ENCODE measurements at places on chromosomes 7 and 10.

DNA sequence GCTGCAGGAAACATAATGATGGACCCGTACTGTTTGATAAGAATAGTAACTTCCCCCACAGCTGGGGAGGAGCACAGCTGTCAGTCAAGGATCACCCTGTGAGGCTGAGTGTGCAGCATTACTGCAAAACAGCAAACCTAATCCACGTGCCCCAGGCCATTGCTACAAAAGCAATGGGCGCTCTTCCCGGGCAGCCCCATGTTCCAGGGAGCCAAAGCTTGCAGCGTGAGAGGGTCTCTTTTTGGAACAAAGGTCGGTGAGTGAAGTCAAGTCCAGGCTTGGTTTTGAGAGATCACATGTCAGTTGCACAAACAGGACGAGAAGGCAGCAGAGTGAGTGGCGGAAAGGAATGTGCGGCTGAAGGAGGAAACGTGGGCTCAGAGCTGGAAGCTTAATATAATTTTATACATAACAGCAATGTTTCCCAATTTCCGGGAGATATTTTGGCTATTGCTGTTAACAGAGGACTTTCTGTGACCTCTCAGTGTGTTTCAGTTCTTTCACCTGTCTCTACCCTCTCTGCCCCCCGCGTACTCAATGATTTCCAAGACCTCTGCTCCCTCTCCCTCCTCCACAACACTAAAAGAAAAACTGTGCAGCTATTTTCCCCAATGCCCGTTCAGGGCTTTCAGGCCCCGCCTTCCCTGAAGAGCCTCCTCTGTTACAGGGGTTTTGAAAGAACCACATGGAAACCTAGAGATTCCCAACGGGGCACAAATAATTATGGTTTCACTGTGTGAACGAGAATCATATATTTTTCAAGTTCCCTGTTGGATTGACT is 128.9 kb downstream of the MTPAP start:
- DNase-seq: no peak

- DNase-seq: no peak
Observed at GRCh38 chr7:129479831-129480230, 22.5 kb upstream of the SMKR1 start.

- no peak for DNase-seq
Observed at GRCh38 chr7:128809363-128809762, 17.6 kb downstream of the CCDC136 start.

DNA sequence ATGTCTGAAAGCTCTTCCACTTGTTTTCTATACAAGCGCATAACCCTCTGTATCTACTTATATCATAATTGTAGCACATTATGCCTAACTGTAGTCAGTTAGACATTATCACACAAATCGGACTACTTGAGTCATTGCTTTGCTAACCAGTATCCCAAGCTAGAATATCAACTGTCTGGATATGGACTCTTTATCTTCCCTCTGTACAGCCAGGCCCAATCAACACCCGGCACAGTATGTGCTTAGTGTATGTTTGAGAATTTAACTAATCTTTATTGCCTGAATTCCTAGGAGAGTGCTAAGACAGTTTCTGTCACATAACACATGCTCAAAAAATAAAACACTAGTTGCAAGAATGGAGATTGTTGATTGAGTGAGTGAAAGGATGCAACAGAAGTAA is 211.2 kb downstream of the ARL4A start:
- DNase-seq: no peak

- no peak for DNase-seq
Observed at GRCh38 chr7:39421661-39422060, 144.5 kb upstream of the YAE1 start.

- no peak for DNase-seq
Observed at GRCh38 chr7:23175938-23176337, 5.9 kb upstream of the NUP42 start.

DNA sequence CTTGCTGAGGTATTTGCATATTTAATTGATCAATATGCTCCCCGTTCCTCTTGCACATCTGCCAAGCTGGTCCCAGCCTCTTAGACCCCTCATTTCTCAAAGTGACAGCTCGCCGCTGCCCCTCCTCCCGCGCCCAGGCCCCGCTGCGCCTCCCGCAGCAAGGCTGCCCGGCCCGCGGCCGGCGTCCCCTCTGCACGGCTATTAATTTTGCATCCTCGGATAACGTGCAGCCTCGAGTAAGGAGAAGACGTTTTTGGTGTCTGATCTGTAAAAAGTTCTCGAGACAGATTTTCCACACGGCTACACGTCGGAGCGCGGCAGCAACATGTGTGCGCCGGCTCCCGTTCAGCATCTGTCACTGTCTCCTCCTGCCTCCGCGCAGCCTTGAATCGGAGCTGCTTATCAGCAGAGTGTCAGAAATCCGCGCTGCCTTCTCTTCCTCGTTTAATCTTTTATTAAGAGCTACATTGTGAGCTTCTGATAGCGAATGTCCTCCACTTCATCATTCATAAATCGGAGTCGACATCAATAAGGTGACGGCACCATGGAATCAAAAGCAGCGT is 65.3 kb downstream of the EBF3 start:
- DNase-seq: no peak

DNA sequence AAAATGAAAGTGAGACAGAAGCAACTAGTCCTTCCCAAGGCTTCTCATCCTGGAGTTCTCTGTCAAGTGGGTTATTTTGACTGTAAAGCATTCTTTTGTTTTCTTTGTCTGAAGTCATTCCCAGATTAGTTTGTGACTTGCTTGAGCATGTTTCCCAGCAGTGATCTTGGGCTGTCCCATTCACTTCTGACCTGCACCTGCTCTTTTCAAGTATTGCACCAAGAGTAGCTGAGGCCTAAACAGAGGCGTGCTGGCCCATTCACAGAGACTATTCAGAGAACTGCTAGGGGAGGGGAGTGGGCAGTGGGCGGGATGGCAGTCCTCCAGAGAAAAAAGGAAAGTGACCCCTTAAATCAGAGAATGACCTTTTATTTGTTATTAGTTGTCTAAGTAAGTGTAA is 61.3 kb downstream of the CACNA2D1 start:
- no peak for DNase-seq

DNA sequence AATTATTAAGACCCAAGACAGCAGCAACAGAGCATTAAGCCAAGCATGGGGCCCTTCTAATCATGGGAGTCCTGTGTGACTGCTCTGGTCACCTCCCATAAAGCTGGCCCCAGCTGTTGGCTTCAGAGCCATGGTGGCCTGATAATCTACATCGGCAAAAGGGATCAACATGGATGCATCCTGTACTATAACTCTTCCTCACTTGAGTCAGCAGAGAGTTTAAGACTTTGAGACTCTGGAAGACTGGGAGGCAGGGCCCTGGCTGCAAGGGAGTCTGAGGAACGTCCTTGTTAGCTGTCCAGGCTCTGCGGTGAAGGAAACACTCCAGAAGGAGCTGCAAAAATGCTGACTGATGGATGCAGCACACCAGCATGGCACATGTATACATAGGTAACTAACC is 95.0 kb upstream of the KIAA1217 start:
- DNase-seq: no peak

GRCh38 chr7:133040674-133041073 is 41.2 kb downstream of the CHCHD3 start:
- DNase-seq: no peak

DNA sequence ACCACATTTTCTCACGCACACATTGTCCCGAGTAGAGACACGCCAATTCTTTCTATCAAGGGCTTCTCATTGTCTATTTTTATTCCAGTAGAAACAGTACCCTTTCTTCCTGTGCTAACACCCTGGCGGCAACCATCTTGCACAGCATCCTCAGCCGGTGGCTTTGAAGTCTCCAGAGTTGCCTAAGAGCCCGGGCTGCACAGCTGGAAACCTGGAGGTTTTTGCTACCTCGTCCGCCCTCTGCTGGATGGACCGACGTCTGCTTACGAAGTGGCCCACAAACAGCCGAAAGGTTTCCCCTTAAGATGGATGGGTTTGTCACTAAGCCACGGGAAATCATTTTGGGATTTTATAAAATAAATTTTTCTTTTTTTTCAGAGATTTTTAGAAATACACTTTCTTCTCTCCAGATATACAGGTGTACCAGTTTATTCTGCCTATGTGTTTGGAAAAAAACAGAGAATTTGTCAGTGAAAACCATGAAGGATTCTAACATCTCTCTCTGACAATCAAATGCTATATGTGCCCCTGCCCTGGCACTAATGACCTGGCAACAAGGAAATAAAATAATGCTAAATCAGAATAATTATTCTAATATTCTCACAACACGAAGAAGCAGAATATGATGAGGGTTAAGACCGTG is 81.8 kb upstream of the FAM204A start:
- DNase-seq: peak; percentile 62

DNA sequence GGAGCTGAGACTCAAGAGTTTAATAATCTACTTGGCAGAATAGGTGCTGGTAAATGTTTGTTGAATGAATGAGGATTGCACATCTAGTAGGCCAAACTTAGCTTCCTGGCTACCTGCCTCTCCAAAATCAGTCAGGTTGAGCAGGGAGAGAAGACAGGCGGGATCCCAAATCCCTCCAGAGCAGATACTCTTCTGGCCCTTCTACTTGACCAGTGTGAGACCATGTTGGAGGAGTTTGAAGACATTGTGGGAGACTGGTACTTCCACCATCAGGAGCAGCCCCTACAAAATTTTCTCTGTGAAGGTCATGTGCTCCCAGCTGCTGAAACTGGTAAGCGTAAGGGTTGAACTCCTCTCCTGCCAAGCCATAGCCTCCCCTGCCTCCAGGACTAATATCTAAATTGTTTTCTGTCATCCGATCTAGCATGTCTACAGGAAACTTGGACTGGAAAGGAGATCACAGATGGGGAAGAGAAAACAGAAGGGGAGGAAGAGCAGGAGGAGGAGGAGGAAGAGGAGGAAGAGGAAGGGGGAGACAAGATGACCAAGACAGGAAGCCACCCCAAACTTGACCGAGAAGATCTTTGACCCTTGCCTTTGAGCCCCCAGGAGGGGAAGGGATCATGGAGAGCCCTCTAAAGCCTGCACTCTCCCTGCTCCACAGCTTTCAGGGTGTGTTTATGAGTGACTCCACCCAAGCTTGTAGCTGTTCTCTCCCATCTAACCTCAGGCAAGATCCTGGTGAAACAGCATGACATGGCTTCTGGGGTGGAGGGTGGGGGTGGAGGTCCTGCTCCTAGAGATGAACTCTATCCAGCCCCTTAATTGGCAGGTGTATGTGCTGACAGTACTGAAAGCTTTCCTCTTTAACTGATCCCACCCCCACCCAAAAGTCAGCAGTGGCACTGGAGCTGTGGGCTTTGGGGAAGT is 2.2 kb upstream of the MBLAC1 start:
- DNase-seq: no peak

DNA sequence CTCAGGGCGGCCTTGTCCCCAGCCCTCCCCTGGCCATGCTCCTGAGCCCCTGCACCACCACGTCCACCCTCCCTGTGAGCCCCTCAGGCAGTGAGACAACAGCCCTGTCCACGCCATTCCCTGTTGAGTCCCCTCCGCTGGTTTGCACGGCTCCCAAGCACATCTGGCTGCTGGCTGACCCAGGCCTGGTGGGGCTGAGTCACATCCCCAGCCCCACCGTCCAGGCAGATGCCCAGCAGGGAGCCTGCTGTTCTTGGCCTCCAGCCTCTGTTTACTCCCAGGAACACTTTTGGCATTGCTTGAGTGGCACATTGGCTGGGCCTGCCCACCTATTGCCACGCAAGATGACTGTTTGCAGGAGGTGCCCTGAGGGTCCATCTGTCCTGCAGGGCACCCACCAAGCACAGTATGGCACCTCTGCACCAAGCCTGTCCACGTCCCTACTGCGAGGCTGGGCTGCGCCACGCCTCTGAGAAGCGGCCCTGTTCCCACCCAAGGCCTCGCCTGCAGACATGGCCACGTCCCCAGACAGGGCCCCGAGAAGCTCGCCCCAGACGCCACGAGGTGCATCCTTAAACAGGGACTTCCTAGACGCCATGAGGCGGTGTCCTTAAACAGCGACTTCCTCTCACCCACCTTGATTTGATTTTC is 48.4 kb upstream of the INPP5A start:
- peak; percentile 29 for DNase-seq

DNA sequence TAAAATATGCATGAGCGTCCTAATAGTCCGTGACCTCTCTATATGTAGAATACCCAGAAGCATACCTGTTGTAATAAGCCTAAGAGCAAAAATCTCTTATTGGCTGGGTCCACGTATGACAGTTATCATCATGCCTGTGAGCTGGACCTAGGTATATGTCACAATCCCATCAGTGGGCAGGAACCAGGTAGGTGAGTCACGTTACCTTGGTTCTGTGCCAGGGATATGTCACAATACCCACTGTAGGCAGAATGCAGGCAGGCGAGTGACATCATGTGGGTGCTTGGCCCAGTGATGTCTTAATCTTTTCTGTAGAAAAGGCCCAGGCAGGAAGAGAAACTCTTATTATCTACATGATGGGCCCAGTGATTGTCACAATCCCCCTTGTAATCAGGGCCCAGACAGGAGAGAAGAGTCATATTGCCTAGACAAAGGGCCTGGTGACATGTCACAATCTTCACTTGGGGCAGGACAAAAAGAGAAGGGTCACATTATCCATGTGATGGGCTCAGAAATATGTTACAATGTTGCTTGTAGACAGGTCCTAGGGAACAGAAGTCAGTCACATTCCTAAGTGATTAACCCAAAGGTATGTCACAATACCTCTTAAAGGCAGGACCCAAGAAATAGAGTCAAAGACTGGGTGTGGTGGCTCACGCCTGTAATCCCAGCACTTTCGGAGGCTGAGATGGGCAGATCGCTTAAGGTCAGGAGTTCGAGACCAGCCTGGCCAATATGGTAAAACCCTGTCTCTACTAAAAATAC is 12.9 kb upstream of the ZNF736 start:
- DNase-seq: no peak

- DNase-seq: no peak
Observed at GRCh38 chr7:133345690-133346421, 93.0 kb downstream of the EXOC4 start.

DNA sequence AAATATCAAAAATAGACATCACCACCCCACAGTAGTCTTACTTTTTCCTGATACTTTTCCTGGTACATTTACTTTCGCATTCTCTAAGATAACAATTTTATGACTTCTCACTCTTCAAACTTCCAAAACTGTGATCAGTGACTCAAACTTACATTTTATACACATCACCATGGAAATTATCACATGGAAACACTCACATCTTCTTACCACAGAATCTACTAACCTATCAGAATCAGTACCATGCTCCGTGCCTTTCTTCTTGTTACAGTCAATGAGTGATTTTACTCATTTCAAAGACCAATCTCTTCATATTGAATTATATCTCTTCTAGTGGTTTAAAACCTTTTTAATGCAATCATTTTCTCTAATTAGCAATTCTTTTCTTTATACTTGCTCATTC is 120.3 kb downstream of the PTEN start:
- no peak for DNase-seq

DNA sequence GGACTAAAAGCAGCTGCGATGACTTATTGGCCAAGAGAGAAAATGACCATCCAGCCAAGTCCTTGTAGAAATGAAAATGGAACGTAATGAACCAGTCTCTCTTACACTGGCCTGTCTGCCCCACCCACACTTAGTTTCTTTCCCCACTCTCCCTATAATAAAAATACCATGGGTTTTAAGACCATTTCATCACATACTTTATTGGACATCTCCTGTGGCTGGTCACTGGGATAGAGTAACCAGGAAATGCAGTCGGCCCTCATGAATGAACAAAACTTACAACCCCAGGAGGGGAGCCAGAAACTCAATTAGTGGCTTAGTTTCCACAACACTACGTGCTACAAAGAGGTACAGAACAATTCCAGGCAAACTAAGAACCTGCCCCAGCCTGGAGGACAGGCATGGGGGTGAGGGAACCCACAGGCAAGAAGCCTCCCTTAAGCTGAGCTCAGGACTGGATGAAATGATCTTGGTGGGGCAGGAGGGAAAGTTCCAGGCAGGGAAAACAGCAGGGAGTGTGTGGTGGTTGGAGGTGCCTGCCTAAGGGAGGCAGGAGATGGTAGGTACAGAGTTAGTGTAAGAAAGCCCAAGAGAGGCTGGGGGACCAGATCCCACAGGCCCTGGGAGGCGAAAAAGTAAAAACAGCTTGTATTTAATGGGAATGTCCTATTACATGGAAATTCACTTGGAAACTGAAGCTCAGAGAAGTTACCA is 29.6 kb downstream of the MKI67 start:
- DNase-seq: no peak

Measured in AG04450 (cell line).